ENCODE measurements at places on chromosomes 6 and 20. TPM values are rescaled to one million over a fixed set of nuclear protein-coding genes. Genes with fewer than 3 reads are reported as not detected.

GRCh38 chr20:60785785-60786184 lies 466.3 kb upstream of the CDH4 start:
- DNase-seq = no peak

DNA sequence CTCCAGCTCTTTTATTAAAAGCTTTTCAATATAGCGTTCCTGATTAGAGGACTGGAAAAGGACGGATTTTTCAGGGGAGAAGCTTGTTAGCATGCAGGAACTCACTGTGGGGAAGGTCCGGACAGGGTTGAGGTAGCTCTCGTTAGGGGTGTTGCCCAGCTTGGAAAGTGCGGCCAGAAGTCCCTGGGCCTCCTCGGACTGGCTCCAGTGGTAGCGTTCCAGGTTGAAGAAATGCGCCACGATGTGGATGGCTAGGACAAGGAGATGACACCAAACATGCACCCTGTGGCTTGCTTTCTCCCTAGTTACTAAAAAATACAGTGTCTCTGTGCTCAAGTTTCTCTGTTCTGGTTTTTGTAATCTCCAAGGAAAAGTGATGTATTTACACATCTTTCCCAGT lies 12.5 kb downstream of the NOX3 start:
- DNase-seq = no peak

DNA sequence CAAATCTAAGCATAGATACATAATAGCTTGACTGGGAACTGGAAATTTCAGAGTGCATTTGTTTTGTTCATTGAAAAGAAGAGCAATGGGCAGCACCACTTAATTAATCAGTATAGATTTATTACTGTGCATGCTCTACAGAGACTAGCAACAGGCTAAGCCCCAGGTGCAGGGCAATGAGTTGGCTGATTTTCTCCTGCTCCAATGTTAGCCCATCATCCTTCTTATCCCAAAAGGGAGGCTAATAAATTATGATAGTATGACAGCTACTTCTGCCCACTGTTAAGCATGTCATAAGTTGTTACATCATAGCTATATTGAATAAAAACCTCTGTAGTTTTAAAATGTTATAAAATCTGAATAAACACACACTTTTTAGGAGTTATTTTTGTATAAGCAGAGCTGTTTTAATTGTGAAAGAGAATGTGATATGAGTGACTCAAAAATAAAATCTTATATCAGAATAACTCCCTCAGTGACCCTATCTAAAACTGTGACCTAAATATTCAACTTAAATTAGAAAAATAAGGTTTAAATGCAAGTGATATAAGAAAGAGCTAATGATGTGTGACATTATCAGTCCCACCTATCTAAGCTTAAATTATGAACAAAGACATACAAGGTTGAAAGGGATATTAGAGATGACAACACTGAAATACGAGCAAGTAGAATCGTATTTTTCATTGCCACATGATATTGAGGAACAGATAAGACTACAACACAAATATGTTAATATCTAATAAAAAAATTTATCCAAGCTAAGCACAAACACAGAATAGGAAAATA lies 967.3 kb upstream of the ADGRB3 start:
- no peak for DNase-seq

DNA sequence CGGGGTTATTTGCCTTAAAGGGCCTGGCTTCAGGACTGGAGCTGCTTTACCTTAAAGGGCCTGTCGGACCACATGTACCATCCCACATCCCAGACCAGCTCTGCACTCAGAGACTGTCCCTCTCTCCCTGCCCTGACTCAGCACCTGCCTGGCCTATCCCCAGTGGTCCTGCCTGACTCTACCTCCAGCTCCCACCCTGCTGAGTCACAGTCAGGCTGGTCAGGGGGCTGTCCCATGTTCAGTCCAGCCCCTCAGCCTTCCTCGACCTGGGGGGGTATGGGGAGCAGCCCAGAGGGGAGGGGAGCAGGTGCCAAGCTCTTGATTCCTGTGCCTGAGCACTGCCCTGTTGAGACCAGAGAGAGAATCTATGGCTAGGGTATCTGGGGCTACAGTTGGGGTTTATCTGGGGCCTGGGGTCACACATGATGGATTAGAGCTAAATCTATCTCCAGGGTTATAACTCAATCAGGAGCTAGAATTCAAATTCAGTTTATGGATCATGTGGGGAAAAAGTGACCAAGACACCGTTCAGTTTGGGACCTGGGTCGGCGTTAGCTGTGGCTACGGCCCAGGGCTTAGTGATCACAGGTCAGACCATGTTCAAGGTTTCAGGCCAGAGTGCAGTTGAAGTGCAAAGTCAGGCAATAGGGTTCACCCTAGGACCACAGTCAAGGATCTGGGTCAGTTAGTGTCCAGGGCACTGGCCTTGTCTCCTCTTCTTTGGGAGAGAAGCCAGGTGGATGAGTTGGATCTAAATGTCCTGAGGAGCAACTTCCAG lies 9.4 kb upstream of the TRIB3 start:
- no peak for DNase-seq

- DNase-seq = no peak
These were observed 211.1 kb upstream of the RNF24 start for GRCh38 chr20:4226330-4227084.

- DNase-seq = no peak
These were observed 252.4 kb upstream of the IRAK1BP1 start for GRCh38 chr6:78614961-78615360.

DNA sequence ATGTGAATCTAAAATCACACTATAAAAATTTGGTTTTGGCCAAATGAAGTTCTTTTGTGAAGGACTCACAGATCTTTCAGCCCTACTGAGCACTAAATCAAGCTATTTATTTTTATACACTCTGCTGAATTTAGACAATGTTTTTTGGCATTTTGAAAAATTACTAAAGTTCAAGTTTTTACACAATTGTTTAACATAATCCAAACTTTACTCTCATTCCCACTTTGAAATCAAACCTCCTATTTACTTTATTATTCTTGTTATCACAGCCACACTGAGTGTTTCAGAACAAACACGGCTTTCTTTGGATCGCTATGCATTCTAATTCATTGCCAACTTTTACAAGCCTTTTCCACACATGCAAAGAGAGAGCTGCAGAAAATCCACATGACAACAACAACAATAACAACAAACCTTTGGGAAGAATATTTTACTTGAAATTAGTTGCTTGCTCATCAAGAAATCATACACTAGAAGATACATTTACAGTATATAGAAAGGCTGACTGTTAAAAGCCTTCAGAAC lies 49.1 kb upstream of the TMEM30A start:
- no peak for DNase-seq

Gene KIFC1
- total RNA-seq = 51.6 TPM

Gene PLAGL2
- total RNA-seq = 121 TPM

Data from CD8-positive, alpha-beta memory T cell (primary cell).